ENCODE measurements at places on chromosomes 3 and 15. TPM values are rescaled to one million over a fixed set of nuclear protein-coding genes. Genes with fewer than 3 reads are reported as not detected.

KNG1 gene
- 0.23 TPM for total RNA-seq

ITIH1 gene
- total RNA-seq = 0.31 TPM

SPTSSB gene
- 3.7 TPM for total RNA-seq

CYP1A1 gene
- 0.15 TPM for total RNA-seq

DNA sequence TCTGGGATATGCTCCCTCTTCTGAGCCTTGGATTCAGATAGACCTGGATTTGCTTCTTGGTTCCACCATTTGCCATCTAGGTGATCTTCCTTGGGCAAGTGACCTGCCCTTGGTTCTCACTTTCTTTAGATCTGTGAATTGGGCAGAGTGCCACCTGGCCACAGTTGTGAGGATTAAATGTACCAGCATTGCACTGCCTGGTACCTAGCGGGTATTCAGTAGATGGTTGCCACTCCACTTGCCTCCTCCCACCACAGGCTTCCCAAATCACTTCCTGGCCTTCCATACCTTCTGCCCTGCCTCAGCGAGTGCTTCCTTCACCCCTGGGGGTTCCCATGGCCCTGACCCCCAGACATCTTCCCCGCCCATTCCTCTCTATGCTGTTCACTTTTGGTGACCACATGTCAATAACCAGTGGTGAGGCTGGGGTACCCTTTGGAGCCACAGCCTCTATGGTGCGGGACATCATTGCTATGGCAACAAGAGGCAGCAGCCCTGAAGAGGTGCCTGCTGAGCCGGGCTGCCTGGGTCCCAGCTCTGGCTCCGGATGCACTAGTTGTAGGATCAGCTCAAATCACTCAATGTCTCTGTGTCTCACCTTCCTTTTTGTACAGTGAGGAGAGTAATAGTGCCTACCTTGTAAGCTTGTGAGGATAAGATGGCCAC is 40.5 kb downstream of the CMTM7 start:
- H3K27me3 ChIP-seq = no peaks in the 10 kb centered on the region
- peaks cover 7% of the 10 kb centered on the region for H3K4me1 ChIP-seq
- no peak for DNase-seq

DNA sequence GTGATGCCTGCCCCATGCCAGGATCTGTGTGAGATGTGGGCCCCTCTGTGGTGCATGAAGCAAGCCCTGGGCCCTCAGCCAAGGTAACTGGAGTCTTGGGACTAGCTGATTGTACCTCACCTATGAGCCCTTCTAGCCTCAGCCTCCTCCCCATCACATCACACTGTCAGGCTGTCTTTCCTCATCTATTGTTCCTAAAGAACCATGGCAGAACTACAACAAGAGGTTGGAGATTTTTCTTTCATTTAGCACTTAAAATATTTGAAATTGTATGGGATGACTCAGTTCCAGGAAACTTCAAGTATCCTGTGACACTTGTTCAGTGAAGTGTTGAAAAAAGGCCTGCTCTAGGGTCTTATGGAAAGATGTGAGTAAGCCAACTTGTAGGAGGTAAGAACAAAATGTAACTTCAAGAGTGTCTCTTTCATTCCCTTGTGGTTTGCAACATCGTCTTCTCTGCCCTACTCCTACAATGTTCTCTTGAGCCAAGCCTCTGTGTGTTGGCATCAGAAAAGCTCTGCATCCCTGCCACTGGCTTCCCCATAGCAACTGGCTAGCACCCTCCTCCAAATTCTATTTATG is 58.7 kb upstream of the TIPARP start:
- no peaks in the 10 kb centered on the region for H3K4me1 ChIP-seq
- DNase-seq = no peak
- H3K27ac ChIP-seq = no peak overlapping the region
- H3K27me3 ChIP-seq = no peaks in the 10 kb centered on the region
- no peaks in the 10 kb centered on the region for H3K36me3 ChIP-seq

- no peak overlapping the region for H3K4me3 ChIP-seq
- H3K36me3 ChIP-seq = no peaks in the 10 kb centered on the region
- no peak overlapping the region for H3K27ac ChIP-seq
- no peaks in the 10 kb centered on the region for H3K4me1 ChIP-seq
These were observed 441.2 kb downstream of the FHIT start for GRCh38 chr3:60809857-60810610.

All from Panc1 (cell line).